ENCODE measurements at places on chromosomes 11 and 22. TPM values are rescaled to one million over a fixed set of nuclear protein-coding genes. Genes with fewer than 3 reads are reported as not detected.

OSM gene
- total RNA-seq, result 0.81 TPM

BBOX1 gene
- not detected for total RNA-seq

CARD16 gene
- total RNA-seq, result 41.5 TPM

TAF6L gene
- 28.6 TPM for total RNA-seq

- DNase-seq, result no peak
- no peak overlapping the region for H3K4me3 ChIP-seq
- no peaks in the 10 kb centered on the region for H3K36me3 ChIP-seq
- H3K27ac ChIP-seq, result peak overlapping the region; percentile 72
- H3K27me3 ChIP-seq, result no peaks in the 10 kb centered on the region
These were observed 15.4 kb upstream of the TMEM191C start for GRCh38 chr22:21451545-21452520.

DNA sequence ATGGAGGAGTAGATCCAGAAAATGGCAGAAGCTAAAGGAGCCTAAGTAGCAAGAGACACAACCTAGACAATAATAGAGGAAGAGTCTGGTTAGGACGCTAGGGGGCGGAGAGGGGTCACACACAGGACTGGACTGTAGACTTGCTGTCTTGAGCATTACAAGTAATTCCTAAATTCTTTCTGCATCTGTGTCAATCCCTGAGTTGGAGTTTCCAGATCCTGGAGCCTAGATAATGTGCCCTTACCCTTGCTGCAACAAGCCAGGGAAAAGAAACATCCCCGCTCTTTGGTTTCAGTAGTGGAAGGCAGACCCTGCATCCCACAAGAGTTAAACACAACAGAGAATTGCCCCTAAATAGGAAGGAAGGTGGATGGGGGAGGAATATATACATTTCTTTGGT lies 14.9 kb upstream of the CCDC73 start:
- no peak overlapping the region for H3K4me3 ChIP-seq
- peak; percentile 9 for DNase-seq
- H3K4me1 ChIP-seq, result no peaks in the 10 kb centered on the region
- no peaks in the 10 kb centered on the region for H3K27me3 ChIP-seq

SMIM35 gene
- 0.91 TPM for total RNA-seq

OR9I1 gene
- total RNA-seq, result not detected

DNA sequence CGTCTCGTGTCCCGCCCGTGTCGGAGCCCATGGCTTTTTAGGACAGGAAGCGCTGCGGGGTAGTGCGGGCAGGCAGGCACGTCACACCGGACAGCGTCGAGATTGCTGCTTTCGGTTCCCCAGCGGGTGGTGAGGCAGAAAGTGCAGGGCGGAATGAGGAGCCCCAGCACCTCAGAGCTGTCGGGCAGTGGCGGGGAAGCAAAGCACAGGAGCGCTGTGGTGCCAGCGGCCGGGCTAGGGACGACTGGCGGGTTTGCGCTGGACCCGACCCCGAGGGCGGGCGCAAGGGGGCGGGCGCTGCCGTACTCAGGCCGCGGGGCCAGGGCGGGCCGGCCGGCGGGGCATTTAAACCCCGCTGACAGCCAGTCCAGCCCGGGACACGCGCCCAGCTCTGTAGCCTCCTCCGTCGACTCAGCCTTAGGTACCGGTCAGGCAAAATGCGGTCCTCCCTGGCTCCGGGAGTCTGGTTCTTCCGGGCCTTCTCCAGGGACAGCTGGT lies at the start of gene SLC37A2:
TSS of gene SLC37A2 (plus strand) at position 375 of the 498 bp plus-strand sequence. CDS start at position 438, 63 bp downstream.
- H3K27ac ChIP-seq, result peak within 1 kb of the TSS; percentile 34
- H3K4me3 ChIP-seq, result peak within 1 kb of the TSS; percentile 88
- H3K4me1 ChIP-seq, result peaks cover 22% of the 10 kb centered on the region
